ENCODE measurements at places on chromosomes 1 and 21. TPM values are rescaled to one million over a fixed set of nuclear protein-coding genes. Genes with fewer than 3 reads are reported as not detected.

The EXO1 gene
- total RNA-seq, result 36.3 TPM

The MFSD2A gene
- total RNA-seq, result 11.3 TPM

The HUNK gene
- under 0.01 TPM for total RNA-seq

The HTR6 gene
- not detected for total RNA-seq

The PCP4 gene
- total RNA-seq, result not detected

The AMY1A gene
- total RNA-seq, result not detected

The HRNR gene
- under 0.01 TPM for total RNA-seq

The DYRK3 gene
- total RNA-seq, result 38.7 TPM

The CNKSR1 gene
- total RNA-seq, result 0.33 TPM

The LIN28A gene
- total RNA-seq, result not detected

The FCAMR gene
- not detected for total RNA-seq

The KRTAP12-2 gene
- not detected for total RNA-seq

The PSMD4 gene
- total RNA-seq, result 155 TPM

The IGSF9 gene
- total RNA-seq, result under 0.01 TPM

The C1orf56 gene
- total RNA-seq, result 2.3 TPM

The KCNE2 gene
- total RNA-seq, result not detected

The LCE1B gene
- total RNA-seq, result not detected

The LRRC39 gene
- 0.33 TPM for total RNA-seq

The SLC9C2 gene
- not detected for total RNA-seq

The C4BPA gene
- not detected for total RNA-seq

The CCDC181 gene
- total RNA-seq, result 0.33 TPM

The LRRC8C gene
- 16.0 TPM for total RNA-seq

The DNAJC28 gene
- 1.00 TPM for total RNA-seq

The FMO5 gene
- total RNA-seq, result 3.4 TPM

The APCS gene
- total RNA-seq, result not detected

Measured in melanocyte of skin (primary cell).